ENCODE measurements at places on chromosomes 3 and 15.

DNA sequence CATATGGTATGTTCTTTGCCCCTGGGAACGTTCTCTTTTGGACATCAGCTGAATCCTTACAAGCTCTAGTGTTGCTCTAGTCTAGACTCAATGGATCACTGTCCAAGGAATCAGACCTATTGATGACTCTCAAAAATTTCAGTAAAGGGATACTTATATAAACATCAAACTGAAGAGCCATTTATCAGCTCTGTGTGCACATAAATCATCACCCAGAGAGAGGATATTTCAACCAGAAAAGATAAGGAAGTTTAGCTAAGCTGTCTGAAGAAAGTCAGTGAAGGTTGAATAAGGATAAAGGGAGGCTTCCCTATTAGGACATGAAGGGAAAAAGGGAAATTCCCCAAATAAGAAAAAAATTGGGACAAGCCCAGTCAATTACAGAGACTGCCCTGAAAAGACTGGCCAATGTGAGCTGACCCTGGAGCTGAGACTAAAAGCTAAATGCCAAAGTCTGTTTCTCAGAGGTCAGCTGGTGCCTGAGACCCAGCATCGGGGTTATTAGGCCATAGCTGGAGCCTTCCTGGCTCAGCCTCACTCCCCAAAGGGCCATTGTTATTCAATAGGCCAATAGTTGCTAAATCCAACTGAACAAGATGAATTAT, 424.1 kb upstream of the THBS1 start:
- DNase-seq = no peak

- DNase-seq = no peak
Measured at GRCh38 chr3:101202640-101203039, 117.7 kb downstream of the IMPG2 start.

DNA sequence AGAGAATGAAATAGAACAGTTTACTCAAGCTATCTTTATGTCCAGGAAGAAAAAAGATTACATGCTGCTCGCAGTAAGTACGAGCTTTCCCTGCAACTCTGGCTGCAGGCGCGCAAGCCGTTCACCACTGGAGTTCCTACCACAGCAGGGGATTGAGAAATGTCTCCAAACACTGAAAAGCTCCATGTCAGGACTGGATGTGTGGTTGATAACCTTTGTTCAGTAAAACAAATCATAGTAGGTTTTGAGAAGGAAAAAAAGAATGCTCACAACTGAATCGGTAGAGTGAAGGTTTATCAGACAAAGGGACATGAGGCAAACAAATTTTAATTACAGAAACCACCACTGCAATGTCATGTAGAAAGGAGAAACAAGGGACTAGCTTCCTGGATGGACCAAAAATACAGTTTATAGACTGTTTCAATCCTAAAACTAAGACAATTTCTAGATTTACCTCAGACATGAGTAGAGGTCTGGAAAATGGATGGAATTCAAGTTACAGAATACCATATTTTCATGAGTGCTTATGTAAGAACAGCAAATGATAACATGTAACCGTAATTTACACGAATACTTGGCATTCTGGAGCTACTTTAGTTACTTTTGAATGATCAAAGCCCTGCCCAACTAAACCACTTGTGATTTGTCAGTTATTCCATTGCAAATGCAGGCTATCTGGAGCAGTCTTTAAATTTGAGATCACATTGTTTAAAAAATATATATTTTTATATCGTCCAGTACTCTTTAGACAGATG, 471.1 kb downstream of the SHQ1 start:
- DNase-seq = no peak

GRCh38 chr3:45034612-45035252, 8.6 kb downstream of the CLEC3B start:
- no peak for DNase-seq

DNA sequence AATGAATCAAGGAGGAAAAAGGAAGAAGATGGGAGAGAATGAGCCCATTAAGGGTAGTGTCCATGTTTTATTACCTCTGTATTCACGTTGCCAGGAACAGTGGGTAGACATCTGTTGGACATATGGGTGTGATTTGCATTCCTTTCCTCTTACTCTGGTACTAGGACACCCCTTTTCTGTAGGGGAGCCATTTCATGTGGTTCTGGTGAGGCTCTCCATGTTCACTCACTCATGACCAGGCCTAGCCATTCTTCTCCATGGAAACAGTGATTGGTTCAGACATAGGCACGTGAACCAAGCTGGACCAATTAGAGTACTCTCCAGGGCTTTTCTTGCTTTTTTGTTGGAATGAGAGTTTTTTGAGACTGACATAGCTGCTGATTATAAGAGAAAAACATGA, 39.6 kb upstream of the PDCD6IP start:
- no peak for DNase-seq

DNA sequence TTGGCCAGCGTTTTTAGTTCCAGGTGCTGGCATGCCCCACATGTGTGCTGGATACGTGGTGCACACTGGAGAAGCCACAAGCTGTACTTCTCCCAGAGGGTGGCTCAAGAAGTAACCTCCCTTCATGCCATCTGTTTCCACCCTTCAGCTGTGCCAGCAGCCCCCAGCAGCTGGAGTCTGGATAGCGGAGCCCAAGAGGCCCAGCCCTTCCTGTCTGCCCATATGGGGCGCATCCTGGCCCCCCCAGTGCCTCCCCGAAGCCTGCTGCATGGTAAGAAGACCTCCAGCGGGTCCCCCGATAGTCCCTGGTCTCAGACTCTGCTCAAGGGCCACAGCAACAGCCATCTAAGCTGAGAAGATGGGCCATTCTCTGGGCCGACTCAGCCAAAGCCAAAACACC, 5.8 kb upstream of the MANF start:
- DNase-seq = no peak

DNA sequence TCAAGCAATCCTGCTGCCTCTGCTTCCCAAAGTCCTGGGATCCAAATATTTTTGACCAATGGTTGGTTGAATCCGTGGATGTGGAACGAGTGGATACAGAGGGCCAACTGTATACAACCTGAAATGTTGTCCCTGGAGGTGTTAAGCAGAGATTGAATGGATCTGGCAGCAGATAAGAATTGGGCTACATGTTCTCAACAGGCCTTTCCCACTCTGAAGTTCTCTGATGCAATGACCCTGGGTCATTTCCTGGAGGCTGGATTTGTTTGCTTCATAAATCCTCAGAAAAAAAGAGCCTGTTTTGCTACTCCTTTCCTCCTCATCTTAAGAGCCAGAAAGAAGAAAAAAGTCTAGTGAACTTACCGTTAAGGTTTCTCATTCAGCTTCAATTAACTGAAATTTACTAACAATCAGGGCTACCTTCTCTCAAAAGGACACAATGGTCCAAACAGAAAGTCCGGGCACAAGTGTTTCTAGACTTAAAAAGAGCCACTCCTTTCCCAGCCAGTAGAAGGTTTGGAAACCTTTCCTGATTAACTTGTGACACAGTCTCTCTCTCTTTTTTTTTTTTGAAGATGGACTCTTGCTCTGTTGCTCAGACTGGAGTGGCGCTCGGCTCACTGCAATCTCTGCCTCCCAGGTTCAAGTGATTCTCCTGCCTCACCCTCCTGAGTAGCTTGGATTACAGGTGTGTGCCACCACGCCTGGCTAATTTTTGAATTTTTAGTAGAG, 6.5 kb downstream of the ARHGEF3 start:
- DNase-seq = no peak

GRCh38 chr15:52715411-52715810, 36.2 kb upstream of the ATOSA start:
- no peak for DNase-seq

DNA sequence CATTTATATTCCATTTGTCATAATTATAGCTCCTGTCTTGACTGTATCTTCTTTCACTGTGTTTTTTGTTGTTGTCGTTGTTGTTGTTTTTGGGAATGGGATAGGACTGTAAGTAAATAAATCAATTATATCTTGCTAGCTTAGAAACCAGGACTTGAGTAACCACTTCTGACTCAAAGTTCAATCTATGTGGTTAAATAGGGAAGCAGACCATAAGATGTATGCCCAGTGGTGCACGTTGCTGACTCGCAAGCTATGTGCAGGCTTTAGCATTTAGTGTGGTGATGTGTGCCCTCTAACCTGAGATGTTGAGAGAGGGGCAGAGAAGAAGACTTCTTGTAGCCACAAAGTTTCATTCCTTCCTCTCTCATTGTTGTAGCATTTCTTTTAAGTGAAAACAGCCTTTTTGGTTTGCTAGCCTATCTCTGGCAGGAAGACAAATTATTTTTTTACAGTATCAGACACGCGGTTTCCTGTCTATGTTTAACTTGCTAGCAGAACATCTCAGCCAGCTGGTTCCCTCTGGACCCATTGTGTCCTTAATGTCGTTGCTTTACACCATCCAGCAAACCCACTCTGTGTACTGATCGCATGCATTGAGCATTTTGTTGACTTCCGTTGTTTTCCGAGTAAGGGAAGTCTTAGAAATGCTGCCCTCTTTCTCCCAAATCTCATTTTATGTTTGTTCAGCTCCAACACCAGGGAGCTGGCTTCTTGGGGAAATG, 52.1 kb downstream of the TGFBR2 start:
- no peak for DNase-seq

DNA sequence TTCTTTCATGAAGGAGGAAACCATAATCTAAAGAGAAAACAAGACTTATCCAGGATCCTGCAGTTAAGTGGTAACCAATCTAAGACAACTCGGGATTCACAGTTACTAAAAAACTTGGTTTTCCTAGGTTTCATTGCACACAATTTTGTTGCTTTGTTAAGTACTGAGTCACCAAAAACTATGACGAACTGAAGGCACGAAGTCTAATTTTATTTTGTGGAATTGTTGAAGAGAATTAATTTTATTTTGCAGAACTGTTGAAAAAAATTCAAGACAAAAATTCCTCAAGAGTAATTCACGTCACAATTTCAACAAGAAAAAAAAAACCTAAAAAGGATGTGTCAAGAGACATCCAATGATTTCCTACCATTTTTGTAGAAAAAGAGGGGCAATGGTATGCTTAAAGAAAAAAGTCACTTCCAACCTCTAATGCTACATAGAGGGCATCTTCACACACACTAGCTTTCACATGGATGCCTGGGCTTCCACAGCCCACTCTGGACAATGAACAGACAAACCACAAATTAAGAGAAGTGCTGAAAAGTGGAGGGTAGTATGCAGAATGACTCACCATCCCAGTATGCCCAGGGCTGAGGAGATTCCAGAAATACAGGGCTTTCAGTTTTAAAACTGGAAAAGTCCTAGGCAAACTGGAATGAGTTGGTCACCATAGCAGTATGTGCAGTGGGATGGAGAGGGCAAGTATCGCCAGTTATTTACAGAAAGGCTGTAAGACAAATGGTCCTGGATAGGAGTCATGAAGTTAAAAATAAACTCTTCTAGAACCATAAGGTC, 29.2 kb downstream of the PLOD2 start:
- no peak for DNase-seq

DNA sequence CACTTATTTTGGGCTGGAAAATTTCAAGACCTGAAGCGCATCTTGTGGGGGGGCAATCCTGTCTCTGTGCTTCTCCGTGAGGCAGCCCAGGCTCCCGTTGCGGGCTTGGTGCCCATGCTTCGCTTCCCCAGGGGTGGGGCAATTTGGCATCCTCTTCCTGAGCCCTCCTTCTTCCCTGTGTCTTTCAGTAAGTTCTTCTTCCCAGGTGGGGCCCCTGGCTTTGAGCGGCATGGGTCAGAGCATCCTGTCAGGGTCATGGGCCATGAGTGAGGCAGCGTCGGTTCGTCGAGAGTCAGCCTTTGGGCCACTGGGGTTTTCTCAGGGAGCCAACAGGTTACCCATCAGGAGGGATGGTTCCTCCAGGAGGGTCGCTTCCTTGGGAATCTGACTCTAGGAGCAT, 200.7 kb downstream of the UBE3A start:
- no peak for DNase-seq

GRCh38 chr3:72289692-72290071, 504.7 kb upstream of the PROK2 start:
- DNase-seq = no peak

DNA sequence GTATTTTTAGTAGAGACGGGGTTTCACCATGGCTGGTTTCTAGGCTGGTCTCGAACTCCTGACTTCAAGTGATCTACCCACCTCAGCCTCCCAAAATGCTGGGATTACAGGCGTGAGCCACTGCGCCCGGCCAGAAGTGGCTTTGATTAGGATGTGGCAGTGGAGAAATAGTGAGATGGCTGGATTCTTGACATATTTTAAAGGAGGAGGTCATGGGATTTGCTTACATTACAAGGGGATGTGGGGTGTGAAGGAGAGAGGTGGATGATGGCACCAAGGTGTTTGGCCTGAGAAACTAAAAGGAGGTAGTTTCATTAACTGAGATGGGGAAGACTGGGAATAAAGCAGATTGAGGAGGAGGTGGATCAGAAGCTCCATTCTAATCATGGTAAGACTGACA, 15.0 kb upstream of the LTF start:
- DNase-seq = no peak

DNA sequence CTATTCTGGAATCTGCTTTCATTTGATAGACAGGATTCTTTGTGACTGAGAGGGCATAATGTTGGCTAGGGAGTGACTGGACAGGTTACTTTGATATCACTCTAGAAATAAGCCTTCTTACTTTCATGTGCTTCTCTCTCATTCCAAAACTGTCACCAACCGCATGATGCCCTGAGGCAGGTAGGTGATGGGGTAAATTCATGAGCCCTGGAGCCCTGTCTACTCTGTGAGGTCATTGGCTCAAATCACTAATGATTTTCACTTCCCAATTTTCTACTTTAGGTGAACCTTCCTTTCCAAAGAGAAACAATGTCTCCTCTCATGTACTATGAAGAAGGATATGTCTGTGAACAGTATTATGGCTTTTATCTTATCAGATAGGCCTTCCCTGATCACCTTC, 596.7 kb downstream of the TUSC7 start:
- no peak for DNase-seq

GRCh38 chr15:97993310-97993738, 32.8 kb downstream of the ARRDC4 start:
- no peak for DNase-seq

DNA sequence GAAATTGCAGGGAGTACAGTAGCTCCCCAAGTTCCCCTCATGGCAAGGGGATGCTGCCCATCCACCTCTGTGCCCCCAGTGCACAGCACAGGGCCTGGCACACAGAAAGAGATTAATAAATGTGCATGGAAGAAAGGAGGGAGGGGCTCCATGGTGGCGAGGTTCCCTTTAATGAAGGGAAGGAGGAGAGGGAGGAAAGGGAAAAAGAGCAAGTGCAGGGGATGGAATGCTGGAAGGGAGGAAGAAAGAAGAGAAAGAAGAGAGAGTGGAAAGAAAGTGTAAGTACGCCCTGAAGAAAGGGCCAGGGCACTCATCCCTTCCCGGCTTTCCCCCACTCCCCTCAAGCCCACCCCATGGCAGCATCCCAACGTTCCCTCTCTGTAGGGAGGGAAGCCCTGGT, 1.5 kb upstream of the VIPR1 start:
- no peak for DNase-seq

- DNase-seq = no peak
Measured at GRCh38 chr15:78251136-78251535, 13.2 kb upstream of the DNAJA4 start.

Data from stimulated activated CD8-positive, alpha-beta memory T cell treated with anti-CD3 and anti-CD28 coated beads, Interleukin-12 subunit alpha, Interleukin-12 subunit beta, amount 100 ng/mL, for 4 hours (primary cell).